Fibroblast of the aortic adventitia (primary cell): ENCODE measurements at places on chromosomes 7 and 10. TPM values are rescaled to one million over a fixed set of nuclear protein-coding genes. Genes with fewer than 3 reads are reported as not detected.

GRCh38 chr10:100019787-100020141 lies 10.0 kb upstream of the DNMBP start:
- peak; percentile 46 for DNase-seq

GRCh38 chr7:121595758-121596696 lies 199.9 kb upstream of the FAM3C start:
- peak; percentile 66 for DNase-seq

GRCh38 chr7:57404343-57404966 lies 45.5 kb upstream of the ZNF716 start:
- no peak for DNase-seq

- no peak for DNase-seq
These were observed 189.3 kb downstream of the ABCA13 start for GRCh38 chr7:48360574-48360973.

DNA sequence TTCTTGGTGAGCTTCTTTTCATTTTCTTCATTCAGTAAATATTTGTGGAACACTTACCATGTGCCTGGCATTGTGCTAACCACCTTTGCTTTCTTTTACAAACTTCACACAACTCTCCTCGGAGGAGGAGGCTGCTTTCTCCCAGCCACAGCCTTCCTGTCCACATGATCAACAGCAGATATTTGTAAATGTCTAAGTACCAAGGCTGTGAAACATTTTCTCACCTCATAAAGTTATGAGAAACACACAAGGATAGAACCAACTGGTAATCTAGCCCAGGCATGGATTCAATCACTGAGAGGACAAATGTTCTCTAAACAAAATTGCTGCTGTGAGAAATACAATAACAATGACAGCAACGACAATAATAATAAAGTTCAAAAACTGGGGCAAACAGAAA lies 3.9 kb downstream of the CTTNBP2 start:
- DNase-seq, result no peak

Gene ICA1
- 0.45 and 1.1 TPM in 2 replicates for total RNA-seq

GRCh38 chr7:80593869-80594586 lies 44.4 kb upstream of the CD36 start:
- no peak for DNase-seq

- no peak for DNase-seq
These were observed 13.1 kb downstream of the PODXL start for GRCh38 chr7:131543298-131543697.

Gene INHBA
- 14.7 and 20.0 TPM in 2 replicates for total RNA-seq

Gene MPP7
- total RNA-seq, result 1.4 and 2.7 TPM in 2 replicates

Gene CUZD1
- 0.72 and 1.4 TPM in 2 replicates for total RNA-seq

- peak; percentile 57 for DNase-seq
These were observed 8.4 kb downstream of the AQP1 start for GRCh38 chr7:30920021-30920583.

- no peak for DNase-seq
These were observed 30.3 kb upstream of the CREB3L2 start for GRCh38 chr7:138032186-138032585.

DNA sequence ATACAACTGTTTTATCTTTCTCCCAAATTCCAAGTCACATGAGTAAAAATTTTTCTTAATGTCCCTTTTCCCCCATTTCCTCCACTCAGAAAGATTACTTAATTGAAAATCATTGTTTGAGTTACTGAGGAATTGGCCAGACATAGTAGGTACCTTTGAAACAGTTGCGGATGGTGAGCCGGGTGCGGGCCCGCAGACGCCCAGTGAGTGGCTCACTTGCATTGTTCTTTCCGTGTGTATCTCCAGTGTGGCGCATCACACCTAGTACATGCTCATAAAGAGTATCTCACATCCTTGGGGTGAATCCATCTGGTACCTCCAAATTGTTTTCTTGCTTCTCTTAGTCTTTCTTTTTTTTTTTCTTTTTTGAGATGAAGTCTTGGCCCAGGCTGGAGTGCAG lies 14.3 kb downstream of the TRRAP start:
- DNase-seq, result no peak

- no peak for DNase-seq
These were observed 3.3 kb upstream of the CDCA7L start for GRCh38 chr7:21948887-21949540.

GRCh38 chr7:114922652-114923402 lies 933 bp downstream of the MDFIC start:
- DNase-seq, result peak; percentile 81

Gene CDH23
- 0.25 and 0.27 TPM in 2 replicates for total RNA-seq

DNA sequence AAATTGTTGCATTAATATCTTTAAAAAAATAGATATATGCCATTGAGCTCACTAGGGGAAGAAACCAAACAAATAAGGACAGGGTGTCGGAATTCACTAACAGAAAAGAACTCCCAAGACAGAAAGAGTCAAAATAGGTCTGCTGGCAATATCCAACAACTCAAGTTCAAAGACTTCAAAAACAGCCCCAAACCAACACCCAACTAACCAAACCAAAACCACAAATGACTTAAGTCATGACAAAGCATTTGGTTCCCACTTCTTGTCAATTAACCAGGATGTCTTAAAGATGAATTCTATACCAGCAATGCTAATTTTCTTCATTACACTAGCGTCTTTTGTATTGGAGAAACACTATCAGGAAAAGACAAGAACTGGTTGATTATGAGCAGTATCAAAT lies 249.0 kb upstream of the PLXNA4 start:
- no peak for DNase-seq

Gene TRIM73
- 0.18 and 1.6 TPM in 2 replicates for total RNA-seq

DNA sequence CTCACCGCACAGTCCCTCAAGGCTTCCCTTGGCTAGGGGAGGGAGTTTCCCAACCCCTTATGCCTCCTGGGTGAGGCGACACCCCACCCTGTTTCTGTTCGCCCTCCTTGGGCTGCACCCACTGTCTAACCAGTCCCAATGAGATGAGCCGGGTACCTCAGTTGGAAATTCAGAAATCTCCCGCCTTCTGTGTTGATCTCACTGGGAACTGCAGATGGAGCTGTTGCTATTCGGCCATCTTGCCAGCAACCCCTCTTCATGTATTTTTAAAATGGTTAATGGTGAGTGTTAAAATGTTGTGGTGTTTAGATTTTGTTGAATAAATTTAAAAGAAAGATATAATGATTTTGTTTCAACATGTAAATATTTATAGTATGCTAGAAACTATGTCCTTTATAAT lies 22.0 kb downstream of the UMAD1 start:
- DNase-seq, result peak; percentile 27

DNA sequence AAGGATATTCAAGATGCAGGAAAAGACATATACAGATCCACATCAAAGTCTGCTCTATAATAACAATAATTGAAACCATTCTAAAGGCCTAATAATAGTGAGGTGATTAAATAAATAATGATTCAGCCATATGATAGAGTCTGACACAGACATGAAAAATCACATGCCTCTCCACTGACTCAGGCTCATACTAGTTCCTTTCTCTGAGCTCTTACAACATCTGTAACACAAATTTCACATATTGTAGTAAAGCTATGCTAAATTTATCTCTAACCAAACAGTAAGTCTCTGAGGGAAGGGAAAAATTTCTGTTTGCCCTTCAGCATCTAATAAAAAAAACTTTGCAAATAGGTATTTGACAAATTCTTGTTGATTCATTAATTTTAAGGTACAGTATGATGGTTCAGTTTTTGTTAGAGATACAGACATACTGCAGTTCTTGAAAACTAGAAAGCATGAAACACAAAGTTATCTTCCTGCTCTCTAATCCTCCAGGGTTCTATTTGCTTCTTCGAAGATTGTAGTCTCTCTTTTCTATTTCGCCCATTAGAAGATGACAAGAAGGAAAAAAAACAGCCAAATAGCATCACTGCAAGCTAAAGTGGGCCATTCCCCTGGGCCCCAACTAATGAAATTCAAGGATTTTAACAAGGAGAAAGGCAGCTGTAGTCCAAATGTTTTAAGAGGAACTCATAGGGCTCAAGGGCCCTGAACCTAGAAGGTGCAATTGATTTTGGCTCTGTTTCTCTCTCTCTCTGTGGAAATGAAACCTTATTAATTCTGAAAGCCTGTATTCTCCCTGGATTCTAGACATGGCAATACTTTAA lies 53.9 kb downstream of the CUBN start:
- peak; percentile 97 for DNase-seq

GRCh38 chr10:133420579-133420978 lies 3.8 kb downstream of the SPRN start:
- no peak for DNase-seq

GRCh38 chr7:25851332-25852210 lies 300.4 kb upstream of the NFE2L3 start:
- peak; percentile 85 for DNase-seq

DNA sequence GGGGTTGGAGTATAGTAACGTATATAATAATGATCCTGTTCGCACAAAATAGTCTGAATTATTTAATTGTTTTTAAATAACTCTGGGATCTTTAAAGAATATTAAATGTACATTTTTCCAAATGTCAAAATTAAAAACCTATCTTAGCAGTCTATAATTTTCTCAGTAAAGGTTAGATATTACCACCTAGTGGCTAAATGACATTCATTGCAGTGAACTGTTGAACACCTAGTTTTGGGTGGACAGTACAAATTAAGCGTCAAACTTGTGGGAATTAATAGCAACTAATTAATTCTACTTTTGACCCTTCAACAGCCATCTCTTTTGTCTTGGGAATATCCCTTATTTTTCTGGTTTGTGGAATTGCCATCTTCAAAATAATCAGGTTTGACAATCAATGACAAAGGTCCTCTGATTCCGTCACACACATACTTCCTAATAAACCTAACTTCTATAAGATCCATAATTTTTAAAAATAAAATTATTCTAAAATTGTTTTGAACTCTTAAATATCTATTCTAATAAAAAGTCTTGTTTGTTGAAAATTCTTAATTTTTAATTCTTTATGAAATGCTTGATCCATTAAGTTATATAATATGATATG lies 165.7 kb downstream of the SEMA3D start:
- peak; percentile 28 for DNase-seq

Gene RSBN1L
- 17.0 and 36.1 TPM in 2 replicates for total RNA-seq

Gene XRCC2
- 1.1 and 8.1 TPM in 2 replicates for total RNA-seq

DNA sequence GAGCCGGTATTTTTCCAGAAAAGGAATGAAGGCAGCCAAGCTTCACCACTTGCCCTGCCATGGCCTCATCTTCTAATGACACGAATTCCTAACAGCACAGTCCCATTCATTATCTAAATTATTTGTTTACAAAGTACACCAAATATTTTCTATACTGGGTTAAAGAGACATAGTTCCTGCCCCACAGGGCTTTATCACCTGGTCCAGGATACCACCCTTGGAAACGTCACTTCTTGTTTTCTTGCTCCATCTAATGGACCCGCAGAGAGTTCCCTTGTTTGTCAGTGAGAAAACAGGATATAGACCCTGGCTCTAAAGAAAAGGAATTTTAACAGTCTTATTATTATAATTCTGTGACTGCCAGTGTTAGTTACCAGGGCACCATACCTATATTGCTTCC lies 1165.4 kb downstream of the GATA3 start:
- no peak for DNase-seq

DNA sequence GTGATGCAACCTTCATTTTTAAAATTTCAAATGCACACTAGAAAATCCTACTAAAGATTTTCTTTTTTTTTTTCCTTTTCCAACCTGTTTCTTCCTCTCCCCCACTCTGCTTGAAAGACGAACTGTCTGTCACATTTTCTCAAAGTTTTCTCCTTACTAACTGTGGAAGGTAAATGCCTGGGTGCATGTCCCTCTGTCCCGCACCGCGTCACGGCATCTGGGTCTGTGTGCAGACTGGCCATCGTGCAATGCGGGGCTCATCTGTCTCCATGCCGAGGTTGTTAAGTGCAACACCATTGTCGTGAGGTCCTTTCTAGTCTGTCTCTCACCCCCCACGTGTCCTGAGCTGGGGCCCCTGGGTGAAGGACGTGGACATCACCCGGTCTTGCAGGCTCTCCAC lies 28.4 kb downstream of the PFKFB3 start:
- DNase-seq, result no peak

DNA sequence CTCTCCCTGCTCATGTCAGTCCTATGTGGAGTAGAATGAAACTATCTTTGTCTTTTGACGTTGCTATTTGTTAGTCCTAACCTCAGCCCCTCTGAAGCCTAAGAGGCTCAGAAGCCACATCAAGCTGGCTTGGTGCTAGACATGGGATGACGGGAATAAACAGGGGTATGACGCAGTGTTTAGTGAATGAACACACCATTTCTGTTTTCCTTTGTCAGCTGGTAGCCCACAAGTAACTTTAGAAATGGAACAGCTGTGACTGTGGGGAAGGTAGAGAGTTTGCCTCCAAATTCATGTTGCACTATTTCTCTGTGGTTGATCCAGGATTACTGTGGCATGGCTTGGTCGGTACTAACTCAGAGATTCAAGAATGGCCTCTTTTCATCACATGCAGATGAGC lies 31.3 kb downstream of the COX15 start:
- no peak for DNase-seq

Gene SPDYE2
- 0.16 TPM in 1 of 2 replicates, not detected in the other for total RNA-seq

DNA sequence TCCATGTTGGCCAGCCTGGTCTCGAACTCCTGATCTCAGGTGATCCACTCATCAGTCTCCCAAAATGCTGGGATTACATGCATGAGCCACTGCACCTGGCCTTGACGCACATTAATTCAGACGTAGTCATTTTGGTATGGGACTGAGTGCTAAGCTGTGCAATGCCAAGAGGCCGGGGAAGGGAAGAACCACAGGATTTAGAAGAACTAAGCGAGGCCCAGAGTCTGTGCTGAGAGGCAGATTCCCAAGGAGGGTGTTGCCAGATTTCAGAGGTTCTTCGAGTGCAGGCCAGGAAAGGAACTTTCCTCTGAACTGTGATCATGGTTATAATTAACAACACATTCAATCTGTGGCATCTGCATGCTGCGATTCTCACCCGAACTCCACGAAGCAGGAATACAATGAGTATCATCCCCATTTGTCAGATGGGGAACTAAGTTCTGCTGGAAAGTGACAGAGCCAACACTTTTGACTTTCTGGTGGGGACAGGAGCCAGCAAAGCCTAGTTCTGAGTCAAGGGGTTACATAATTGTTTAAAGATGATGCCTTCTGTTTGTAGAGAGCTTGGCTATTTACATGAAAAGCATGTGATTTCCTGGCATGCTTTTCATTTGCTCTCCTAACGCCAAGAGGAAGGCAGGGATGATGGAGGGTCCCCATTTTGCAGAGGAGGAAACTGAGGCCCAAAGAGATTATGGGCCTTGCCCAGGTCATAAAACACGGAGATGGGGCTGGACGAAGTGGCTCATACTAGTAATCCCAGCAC lies 6.2 kb upstream of the ZAN start:
- peak; percentile 96 for DNase-seq

DNA sequence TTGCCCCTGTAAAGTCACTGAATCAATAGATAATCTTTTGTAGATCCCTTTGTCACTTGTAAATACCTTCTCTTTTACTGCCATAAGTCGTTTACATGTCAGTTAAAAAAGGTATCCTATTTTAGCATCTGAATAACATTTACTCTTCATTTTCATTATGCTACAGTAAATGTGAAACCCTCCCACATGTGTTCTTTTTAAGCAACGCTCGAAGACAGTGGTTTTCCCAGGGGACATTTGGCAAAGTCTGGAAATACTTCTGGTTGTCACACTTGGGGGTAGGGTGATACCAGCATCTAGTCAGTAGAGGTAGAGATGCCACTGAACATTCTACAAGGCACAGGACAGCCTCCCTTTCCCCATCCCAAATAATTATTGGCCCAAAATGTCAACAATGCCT lies 23.7 kb downstream of the ATAD1 start:
- no peak for DNase-seq
